ENCODE measurements at places on chromosomes 6 and 20.

GRCh38 chr6:15536198-15536955, 126.5 kb downstream of the DTNBP1 start:
- DNase-seq, result no peak

GRCh38 chr20:51092338-51092737, 69.4 kb upstream of the KCNG1 start:
- DNase-seq, result no peak

- no peak for DNase-seq
These were observed 39.8 kb upstream of the SMIM29 start for GRCh38 chr6:34288581-34288980.

- no peak for DNase-seq
These were observed 225.8 kb downstream of the EYA2 start for GRCh38 chr20:47120346-47120936.

All from CD4-positive, alpha-beta T cell treated with Interleukin-21 for 1 hour (primary cell).